ENCODE measurements at places on chromosomes 5 and 9.

- peaks cover 6% of the 10 kb centered on the region for H3K4me1 ChIP-seq
- H3K36me3 ChIP-seq, result no peaks in the 10 kb centered on the region
- no peak for DNase-seq
Measured at GRCh38 chr9:114450833-114451706, 54.2 kb downstream of the WHRN start.

GRCh38 chr9:107635803-107636174, 146.2 kb upstream of the KLF4 start:
- H3K4me3 ChIP-seq, result no peak overlapping the region
- peaks cover 24% of the 10 kb centered on the region for H3K4me1 ChIP-seq
- H3K36me3 ChIP-seq, result no peaks in the 10 kb centered on the region

DNA sequence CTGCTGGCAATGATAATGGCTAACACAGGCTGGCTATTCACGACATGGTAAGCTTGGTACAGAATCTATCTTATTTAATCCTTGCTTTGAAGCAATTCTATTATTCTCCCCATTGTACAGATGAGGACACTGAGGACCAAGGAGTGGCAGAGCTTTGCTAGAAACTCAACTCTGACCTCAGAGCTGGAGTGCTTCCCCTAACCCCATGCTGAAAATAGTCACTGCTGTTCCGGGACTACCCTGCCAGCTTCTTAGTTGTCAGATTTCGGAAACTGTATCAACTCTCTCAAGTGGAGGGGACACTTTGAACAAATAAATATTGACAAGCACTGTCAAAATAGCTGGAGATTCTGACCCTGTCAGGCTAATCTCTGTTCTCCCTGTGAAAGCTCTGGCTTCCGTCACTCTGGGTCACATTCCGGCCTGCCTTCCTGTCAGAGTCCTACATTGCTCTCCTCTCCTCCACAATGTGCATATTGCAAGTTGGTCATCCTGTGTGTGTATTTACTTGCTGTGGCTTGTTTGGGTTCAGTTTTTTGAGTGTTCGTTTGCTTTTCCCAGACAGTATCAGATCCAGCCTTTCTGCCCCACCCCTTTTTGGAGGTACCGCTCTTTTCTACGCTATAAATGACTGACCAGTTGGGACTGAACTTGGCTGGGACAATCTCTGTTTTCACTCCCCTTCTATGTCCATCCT, 134.3 kb upstream of the MAP1B start:
- H3K36me3 ChIP-seq, result no peaks in the 10 kb centered on the region
- H3K4me1 ChIP-seq, result no peaks in the 10 kb centered on the region
- peak overlapping the region; percentile 23 for H3K27ac ChIP-seq
- no peak overlapping the region for H3K4me3 ChIP-seq

- no peak overlapping the region for H3K4me3 ChIP-seq
- no peak overlapping the region for H3K27ac ChIP-seq
- DNase-seq, result no peak
- no peaks in the 10 kb centered on the region for H3K4me1 ChIP-seq
- H3K36me3 ChIP-seq, result no peaks in the 10 kb centered on the region
Measured at GRCh38 chr9:90457386-90458190, 185.0 kb downstream of the DIRAS2 start.

DNA sequence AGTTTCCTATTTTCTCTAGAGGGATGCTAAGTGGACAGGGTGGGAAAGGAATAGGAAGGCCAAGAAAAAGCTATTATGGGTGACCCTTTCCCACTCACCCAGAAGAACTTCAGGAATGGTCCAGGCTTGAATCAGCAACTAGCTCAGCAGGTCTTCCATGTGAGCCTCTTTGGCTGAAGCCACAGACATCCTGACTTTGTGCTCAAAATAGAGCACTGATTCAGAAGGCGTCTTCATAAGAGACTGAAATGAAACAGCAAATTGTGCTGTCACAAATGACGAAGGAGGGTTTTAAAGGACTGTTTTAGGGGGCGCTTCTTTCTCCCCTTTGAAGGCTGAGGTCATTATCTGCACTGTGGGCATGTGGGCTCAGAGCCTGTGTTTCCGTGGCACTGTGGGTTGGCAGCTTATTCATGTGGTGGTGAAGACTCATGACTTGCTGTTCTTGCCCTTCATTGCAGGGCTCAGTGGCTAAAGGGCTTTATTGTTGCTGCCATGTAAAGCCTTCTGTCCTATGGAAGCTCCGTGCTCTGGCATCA, 65.8 kb upstream of the NFIL3 start:
- no peaks in the 10 kb centered on the region for H3K36me3 ChIP-seq
- H3K4me3 ChIP-seq, result no peak overlapping the region
- DNase-seq, result no peak

DNA sequence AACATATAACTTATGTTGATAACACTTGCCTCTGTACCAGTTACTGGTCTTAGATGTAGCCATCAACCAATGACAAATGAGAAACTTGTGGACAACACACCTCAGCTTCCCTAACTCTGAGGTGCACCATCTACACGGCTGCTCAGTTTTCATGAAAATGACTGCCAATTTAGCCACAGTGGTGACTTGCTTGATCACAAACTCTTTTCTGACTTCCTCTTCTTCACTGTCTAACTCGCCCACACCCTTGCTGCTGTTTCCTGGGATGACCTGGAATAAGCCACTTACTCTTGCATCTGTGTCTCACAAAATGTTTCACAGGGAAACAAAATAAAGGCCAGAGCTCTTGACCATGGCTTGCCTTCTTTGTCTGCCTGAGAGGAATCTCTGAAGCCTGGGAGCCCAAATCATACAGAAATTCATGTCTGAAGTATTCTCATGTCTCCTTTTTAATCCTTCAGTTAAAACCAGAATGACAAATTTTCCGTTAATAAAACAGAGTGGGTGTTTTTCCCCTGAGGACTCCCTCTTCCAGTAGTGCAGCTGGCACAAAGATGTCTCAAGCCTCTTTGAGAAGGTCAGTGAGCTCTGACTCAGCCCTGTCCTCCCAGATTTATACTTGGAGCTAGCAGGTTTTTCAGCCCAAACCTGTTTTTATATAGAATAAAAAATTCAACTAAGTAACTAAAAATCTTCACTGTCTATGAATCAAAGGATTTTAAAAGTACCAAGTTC, 126.5 kb upstream of the PAM start:
- H3K4me1 ChIP-seq, result peaks cover 7% of the 10 kb centered on the region
- H3K36me3 ChIP-seq, result no peaks in the 10 kb centered on the region
- DNase-seq, result no peak
- H3K27me3 ChIP-seq, result no peaks in the 10 kb centered on the region
- no peak overlapping the region for H3K27ac ChIP-seq

- no peaks in the 10 kb centered on the region for H3K36me3 ChIP-seq
- no peaks in the 10 kb centered on the region for H3K4me1 ChIP-seq
- H3K27ac ChIP-seq, result no peak overlapping the region
- no peak for DNase-seq
- no peak overlapping the region for H3K4me3 ChIP-seq
- H3K27me3 ChIP-seq, result no peaks in the 10 kb centered on the region
Measured at GRCh38 chr9:17907779-17908508, 329.1 kb downstream of the SH3GL2 start.

All from vagina (tissue), 2 donors.